ENCODE measurements at places on chromosomes 7 and 10. TPM values are rescaled to one million over a fixed set of nuclear protein-coding genes. Genes with fewer than 3 reads are reported as not detected.
A peak's percentile ranks its signal among the peaks of the same experiment; 100 is the strongest.

DNA sequence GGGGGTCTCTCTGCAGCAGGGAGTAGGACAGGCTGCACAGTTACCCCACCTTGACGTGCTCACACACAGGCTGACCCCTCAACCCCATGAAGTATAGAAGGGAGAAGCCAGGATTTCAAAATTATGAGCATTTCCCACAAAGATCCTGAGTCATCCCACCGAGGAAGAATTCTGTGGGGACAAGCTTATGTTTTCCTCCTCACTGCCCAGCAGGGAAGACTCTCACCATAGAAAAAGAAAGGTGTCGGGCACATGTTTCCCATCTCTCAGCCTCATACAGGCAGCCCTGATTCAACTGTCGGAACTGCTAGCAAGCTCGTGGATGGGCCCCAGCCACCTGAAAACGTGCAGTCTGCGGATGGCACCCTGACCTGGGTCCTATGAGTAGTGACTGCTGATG, 499.7 kb upstream of the MKI67 start:
- no peaks in the 10 kb centered on the region for H3K36me3 ChIP-seq
- no peaks in the 10 kb centered on the region for H3K27me3 ChIP-seq
- no peak overlapping the region for H3K4me3 ChIP-seq
- no peak for DNase-seq

DNA sequence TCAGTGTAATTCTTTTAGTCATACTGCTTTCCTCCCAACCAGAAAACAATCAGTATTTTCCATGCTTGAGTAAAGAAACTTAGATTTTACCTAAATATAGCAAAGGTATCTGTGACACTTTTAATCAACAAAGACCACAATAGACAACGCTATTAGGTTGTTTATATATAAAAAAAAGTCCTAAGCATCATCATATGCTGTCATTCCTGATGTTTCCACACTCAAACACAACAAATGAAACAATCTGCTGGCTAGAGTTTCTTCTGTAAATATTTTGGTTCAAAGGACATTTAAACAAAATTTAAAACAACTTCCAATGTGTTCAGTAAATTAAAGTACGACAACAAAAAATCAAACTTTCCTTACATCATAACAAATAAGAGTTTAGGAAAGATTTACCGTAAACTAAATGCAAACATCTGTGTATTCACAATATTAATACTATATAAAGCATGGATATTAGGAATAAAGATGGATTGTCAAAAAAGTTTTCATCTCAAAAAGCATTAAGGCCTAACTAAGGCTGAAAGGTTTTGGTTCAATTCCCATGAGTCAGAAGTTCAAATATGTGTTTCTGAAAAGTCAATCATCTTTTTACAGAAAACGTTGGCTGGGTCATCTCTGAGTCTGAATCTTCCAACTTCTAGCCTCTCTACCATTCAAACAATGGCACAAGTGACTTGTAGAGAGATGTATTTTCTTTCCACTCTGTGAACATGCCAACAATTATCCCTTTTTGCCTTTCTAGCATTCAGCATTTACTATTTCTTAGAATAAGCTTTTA, 157.1 kb downstream of the CRPPA start:
- no peaks in the 10 kb centered on the region for H3K4me1 ChIP-seq
- no peaks in the 10 kb centered on the region for H3K27me3 ChIP-seq
- H3K4me3 ChIP-seq: no peak overlapping the region
- no peak overlapping the region for H3K27ac ChIP-seq
- H3K36me3 ChIP-seq: no peaks in the 10 kb centered on the region

DNA sequence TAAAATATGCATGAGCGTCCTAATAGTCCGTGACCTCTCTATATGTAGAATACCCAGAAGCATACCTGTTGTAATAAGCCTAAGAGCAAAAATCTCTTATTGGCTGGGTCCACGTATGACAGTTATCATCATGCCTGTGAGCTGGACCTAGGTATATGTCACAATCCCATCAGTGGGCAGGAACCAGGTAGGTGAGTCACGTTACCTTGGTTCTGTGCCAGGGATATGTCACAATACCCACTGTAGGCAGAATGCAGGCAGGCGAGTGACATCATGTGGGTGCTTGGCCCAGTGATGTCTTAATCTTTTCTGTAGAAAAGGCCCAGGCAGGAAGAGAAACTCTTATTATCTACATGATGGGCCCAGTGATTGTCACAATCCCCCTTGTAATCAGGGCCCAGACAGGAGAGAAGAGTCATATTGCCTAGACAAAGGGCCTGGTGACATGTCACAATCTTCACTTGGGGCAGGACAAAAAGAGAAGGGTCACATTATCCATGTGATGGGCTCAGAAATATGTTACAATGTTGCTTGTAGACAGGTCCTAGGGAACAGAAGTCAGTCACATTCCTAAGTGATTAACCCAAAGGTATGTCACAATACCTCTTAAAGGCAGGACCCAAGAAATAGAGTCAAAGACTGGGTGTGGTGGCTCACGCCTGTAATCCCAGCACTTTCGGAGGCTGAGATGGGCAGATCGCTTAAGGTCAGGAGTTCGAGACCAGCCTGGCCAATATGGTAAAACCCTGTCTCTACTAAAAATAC, 12.9 kb upstream of the ZNF736 start:
- H3K4me1 ChIP-seq: no peaks in the 10 kb centered on the region
- no peak overlapping the region for H3K4me3 ChIP-seq
- DNase-seq: no peak
- H3K27me3 ChIP-seq: no peaks in the 10 kb centered on the region

DNA sequence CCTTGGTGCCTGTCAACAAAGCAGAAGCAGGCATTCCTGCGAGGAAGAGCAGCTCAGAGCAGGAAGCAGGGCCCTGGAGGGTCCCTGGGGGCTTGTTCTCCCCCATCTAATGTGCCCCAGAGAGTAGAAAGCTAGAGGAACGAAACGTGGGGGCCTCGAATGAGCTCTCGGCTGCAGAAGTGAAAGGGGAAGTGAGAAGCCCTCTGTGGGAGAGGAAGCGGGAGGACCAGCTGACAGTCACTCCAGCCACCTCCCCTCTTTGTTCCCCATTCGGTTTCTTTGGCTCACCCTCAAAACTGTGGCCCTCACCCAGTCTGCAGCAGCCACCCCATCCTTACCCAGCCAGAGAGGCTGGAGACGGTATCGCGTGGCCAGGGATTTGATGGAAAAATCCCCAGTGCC, 25.0 kb downstream of the C10orf105 start:
- no peak overlapping the region for H3K4me3 ChIP-seq
- H3K36me3 ChIP-seq: no peaks in the 10 kb centered on the region
- no peaks in the 10 kb centered on the region for H3K27me3 ChIP-seq
- H3K4me1 ChIP-seq: peaks cover 46% of the 10 kb centered on the region

DNA sequence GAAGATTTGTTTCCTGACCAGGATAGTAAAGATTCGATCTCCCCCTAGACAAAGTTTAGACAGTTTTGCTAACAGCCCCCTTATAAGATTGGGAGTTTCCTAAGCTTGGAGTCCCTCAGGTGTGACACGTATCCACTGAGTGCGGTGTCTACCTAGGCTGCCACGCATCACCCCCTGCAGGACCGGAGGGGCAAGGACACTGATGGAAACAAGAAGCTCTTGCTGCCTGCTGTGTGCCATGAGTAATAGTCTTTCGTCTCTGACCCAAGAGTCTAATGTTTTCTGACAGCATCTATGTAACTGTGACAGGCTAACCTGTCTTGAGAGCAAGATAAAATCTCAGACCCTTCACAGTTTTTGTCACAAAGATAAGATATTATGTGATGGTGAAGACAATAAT, 173.5 kb downstream of the SEMA3E start:
- no peaks in the 10 kb centered on the region for H3K27me3 ChIP-seq
- H3K4me1 ChIP-seq: no peaks in the 10 kb centered on the region
- no peak overlapping the region for H3K4me3 ChIP-seq

GRCh38 chr10:116909307-116909706, 60.0 kb downstream of the ENO4 start:
- H3K4me1 ChIP-seq: no peaks in the 10 kb centered on the region
- H3K36me3 ChIP-seq: no peaks in the 10 kb centered on the region
- DNase-seq: no peak
- no peaks in the 10 kb centered on the region for H3K27me3 ChIP-seq

DNA sequence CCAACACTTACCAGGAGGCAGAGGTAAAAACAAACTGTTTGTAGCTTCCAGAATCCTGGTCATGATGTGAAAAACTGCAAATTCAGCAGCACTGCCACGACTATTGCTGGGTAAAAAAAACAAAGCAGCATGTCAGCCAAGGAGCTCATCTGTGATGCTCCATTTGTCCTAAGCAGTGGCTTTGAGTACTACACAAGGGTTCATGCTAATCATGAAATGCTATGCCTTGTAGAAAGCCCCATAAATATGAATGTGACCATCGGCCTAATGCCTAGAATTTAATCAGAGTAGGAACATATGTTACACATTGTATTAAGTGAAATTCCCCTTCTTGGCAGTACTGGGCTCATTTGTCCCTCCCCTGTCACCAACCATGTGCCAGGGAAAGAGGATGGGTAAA, 95.4 kb downstream of the GSAP start:
- no peak overlapping the region for H3K27ac ChIP-seq
- no peak overlapping the region for H3K4me3 ChIP-seq
- peaks cover 13% of the 10 kb centered on the region for H3K4me1 ChIP-seq
- no peaks in the 10 kb centered on the region for H3K36me3 ChIP-seq
- no peaks in the 10 kb centered on the region for H3K27me3 ChIP-seq

- no peaks in the 10 kb centered on the region for H3K4me1 ChIP-seq
- DNase-seq: no peak
- H3K4me3 ChIP-seq: no peak overlapping the region
- H3K27ac ChIP-seq: no peak overlapping the region
- H3K27me3 ChIP-seq: no peaks in the 10 kb centered on the region
These were observed 95.3 kb downstream of the HERPUD2 start for GRCh38 chr7:35599645-35600044.

GRCh38 chr10:86438091-86438749, 71.6 kb upstream of the GRID1 start:
- no peaks in the 10 kb centered on the region for H3K4me1 ChIP-seq
- DNase-seq: no peak
- no peaks in the 10 kb centered on the region for H3K27me3 ChIP-seq

GRCh38 chr7:45585628-45586027, 11.5 kb downstream of the ADCY1 start:
- no peak overlapping the region for H3K27ac ChIP-seq
- no peaks in the 10 kb centered on the region for H3K4me1 ChIP-seq
- no peaks in the 10 kb centered on the region for H3K27me3 ChIP-seq
- no peak for DNase-seq

DNA sequence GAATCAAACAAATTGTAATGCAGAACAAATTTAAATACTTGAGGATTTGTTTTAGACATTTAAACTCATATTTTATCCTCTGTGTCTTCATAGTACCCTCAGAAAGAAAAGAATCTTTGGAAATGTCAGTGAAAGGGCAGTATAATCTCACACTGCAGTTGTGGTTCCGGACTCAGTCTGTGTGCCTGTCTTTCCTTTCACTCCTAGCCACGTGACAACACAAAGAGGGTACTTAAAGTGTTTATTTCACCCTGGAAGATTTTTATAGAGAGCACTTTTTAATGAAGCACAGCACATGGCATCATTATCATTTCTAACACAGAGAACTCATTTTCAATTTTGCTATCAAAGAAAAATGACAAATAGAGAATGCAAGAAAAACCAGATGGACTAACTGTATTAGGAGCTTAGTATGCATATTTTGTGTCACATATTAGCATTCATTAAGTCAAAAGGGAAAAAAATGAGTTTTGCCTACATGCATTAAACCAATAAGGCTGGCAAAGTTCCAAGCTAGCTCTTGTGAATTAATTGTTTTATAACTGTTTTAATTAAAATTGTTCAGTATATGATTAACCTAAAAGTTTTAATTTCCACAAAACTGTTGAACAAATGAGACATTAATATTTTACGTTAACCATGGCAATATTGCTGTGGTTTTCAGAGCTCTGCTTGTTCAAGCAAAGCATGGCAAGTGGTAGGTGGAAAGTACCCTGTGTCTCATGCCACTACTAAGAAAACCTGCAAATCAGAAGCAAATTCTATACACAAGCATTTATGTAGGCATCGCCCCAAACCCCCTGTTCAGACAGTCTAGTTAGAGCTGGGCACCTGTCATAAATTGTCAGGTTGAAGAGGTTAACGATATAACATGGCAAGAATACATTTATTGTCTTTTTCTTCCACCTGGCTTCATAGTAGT, 65.9 kb downstream of the AUTS2 start:
- no peaks in the 10 kb centered on the region for H3K36me3 ChIP-seq
- DNase-seq: no peak
- H3K27ac ChIP-seq: no peak overlapping the region

- H3K4me1 ChIP-seq: no peaks in the 10 kb centered on the region
- no peak overlapping the region for H3K27ac ChIP-seq
- DNase-seq: no peak
These were observed 200.3 kb downstream of the GALNT17 start for GRCh38 chr7:71332207-71332606.

GRCh38 chr7:5766321-5766761, 15.1 kb downstream of the RNF216 start:
- H3K27ac ChIP-seq: no peak overlapping the region
- H3K36me3 ChIP-seq: no peaks in the 10 kb centered on the region
- no peaks in the 10 kb centered on the region for H3K27me3 ChIP-seq
- DNase-seq: no peak

GRCh38 chr7:41134300-41135255, 568.3 kb downstream of the INHBA start:
- H3K36me3 ChIP-seq: no peaks in the 10 kb centered on the region
- H3K27ac ChIP-seq: no peak overlapping the region
- no peaks in the 10 kb centered on the region for H3K4me1 ChIP-seq

- no peak for DNase-seq
- H3K27ac ChIP-seq: peak overlapping the region; percentile 57
- H3K4me1 ChIP-seq: no peaks in the 10 kb centered on the region
- no peaks in the 10 kb centered on the region for H3K27me3 ChIP-seq
These were observed 57.9 kb downstream of the OTUD1 start for GRCh38 chr10:23496727-23497126.

DNA sequence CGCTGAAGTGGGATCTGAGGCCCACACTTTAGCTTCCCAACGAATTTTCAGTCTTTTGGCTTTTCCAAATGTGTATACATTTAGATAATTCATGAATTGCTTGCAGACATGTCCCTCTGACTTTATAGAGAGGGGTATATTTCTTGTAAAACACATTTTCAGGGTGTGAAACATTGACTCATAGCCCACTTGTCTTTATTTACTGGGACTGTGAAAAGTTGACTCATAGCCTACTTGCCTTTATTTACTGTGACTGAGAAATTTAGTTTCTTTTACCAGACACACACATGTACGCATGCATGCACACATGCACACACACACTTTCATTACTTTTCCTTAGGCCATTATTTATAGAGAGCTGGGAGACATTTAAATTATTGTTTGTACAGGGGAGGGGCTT, 79.1 kb downstream of the VTI1A start:
- DNase-seq: no peak
- no peaks in the 10 kb centered on the region for H3K27me3 ChIP-seq
- no peak overlapping the region for H3K4me3 ChIP-seq
- H3K27ac ChIP-seq: no peak overlapping the region

GRCh38 chr10:78563314-78563713, 505.5 kb upstream of the ZMIZ1 start:
- no peak overlapping the region for H3K4me3 ChIP-seq
- H3K27me3 ChIP-seq: peaks cover 23% of the 10 kb centered on the region
- H3K36me3 ChIP-seq: no peaks in the 10 kb centered on the region
- H3K27ac ChIP-seq: peak overlapping the region; percentile 23

The LIPF gene
- not detected for total RNA-seq

The ZNF518A gene
- total RNA-seq: 16.4 TPM

The GHRHR gene
- not detected for total RNA-seq

The ENO4 gene
- not detected for total RNA-seq

The MAGI2 gene
- total RNA-seq: 0.59 TPM

The MACC1 gene
- 32.8 TPM for total RNA-seq
